B cell (primary cell): ENCODE measurements at places on chromosomes 1 and 21. TPM values are rescaled to one million over a fixed set of nuclear protein-coding genes. Genes with fewer than 3 reads are reported as not detected.

GRCh38 chr1:89941110-89941766 is 53.7 kb upstream of the ZNF326 start:
- peak; percentile 10 for DNase-seq

DNA sequence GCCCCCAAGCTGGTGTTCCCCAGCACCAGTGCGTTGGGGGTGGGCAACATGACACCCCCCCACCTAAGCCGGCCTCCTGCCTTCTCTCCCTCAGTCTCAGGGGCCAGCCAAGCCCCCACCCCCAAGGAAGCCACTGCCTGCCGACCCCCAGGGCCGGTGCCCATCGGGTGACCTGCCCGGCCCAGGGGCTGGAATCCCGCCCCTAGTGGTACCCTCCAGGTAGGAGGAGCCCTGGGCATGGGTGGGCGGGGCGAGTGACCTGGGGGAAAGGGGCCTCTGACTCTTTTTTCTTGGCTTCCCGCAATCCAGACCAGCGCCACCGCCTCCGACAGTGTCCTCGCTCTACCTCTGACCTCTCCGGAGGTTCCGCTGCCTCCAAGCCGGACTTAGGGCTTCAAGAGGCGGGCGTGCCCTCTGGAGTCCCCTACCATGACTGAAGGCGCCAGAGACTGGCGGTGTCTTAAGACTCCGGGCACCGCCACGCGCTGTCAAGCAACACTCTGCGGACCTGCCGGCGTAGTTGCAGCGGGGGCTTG is 1.3 kb upstream of the EFNA4 start:
- no peak for DNase-seq

Gene RHD
- not detected in 2 replicates for total RNA-seq

Gene PLCH2
- 20.0 and 20.1 TPM in 2 replicates for total RNA-seq
